AG10803 (cell line): ENCODE measurements at places on chromosomes 12 and 14.

- DNase-seq: no peak
These were observed 1.5 kb upstream of the FGF6 start for GRCh38 chr12:4447151-4447550.

DNA sequence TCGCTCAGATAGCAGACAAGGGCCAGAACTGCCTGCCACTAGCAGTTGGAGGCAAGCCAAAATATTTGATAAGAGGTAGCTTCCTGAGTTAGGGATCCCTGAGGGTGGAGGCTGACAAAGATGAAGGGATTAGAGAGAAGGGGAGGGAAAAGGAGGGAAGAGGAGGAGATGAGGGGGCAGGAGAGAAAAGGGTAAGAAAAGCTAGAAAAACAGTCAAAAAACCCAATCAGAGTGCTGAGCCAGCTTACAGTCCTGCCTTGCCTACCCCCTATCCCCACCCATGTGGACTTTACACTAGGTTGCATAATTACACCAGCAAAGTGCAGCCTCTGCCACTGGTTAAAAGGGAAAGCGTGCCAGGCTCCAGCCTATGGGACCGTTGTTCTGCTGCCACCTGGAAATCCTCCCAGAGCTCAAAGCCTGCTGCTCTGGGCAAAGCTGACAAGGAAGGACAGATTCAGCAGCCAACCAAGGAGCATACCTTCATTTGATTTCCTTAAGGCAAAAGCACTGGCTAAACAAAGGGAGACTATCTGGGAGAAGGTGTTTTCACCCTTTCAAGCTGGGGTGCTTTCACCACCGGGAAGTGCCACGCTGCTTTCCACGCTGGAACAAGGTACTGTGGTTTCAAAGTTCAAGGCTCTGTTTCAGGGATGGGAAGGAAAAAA, 3.8 kb upstream of the NUMB start:
- peak; percentile 63 for DNase-seq

DNA sequence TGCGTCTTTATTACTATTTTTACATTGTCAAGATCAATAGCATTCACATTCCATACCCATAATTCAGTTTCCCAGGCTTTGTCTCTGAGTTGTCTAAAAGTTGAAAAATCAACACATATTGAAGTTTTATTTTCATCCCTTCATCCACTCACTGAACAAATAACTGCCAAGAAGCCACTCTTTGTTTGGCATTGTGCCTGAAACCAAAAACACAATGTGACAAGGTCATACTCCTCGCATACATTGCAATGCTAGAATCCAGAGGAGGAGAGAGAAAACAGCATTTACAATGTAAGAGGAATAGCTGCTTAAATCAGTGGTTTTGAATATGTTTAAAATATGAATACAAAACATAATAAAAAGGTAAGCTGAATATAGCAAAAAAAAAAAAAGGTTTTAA, 71.8 kb downstream of the CCDC60 start:
- no peak for DNase-seq

GRCh38 chr12:89305373-89305772, 46.9 kb downstream of the DUSP6 start:
- DNase-seq: no peak

DNA sequence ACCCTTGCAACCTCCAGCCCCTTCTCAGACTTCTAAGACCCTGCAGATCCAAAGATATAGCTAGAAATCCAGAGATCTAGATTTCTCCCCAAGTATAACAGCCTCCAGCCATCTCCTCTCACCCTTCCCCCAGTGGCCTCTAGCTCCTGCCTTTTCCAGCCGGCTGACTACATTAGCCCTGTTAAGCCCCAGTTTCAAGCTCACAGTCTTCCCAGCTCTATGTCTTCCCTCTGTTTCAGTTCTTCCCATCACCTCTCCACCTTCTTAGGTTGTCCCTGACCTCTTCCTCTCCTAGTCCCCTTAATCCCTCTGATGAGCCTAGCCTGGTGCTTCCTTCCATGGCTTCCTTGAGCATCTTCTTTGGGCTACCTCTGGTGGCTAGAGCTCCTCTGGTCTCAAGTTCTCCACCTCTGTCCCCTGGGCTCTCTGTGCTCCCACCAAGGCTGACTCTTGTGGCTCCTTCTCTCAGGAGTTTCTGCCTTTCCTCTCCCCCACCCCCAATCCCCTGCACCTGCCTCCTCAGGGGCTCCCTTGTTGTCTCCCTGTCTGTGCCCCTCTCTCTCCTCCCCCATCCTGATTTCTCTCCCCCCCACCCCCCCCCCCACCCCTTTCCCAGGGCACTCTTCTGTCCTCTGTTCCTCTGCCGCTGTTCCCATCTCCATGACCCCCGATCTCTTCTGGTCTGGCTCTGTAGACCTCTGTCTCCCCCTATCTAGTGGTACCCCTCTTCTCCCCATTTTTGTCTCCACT, 816 bp upstream of the GDF11 start:
- DNase-seq: no peak

DNA sequence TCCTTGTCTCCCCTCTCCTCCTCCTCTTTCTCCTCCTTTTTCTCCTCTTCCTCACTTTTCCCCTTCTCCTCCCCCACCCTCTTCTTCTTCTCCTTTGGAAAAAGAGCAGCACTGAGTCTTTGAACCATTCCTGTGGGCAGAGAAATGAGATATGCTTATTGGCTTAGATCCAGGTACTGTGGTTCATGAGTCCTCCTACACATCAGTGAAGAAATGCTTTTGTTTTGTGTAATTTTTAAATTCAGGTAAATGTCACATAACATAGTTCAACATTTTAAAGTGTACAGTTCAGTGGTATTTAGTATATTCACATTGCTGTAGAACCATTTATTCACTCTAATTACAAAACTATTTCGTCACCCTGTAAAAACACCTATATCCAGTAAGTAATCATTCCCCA, 402.1 kb downstream of the AACS start:
- no peak for DNase-seq

DNA sequence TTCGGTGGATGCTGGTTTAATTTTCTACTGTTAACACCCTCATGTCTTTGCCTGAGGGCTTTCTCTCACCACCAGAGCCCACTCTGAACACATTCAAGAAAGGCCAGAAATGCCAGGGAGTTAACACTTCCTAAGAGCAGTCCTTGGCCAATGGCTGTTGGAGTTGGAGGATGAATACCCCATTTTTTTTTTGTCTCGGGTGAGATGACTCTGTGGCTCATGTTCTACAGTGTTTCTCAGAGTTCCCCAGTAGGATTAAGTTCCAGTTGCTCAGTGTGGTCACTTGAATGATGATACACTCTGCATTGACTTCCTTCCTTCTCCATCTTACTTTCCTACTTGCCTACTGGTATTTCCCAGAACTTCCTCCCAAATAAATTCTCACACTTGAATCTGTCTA, 65.8 kb downstream of the FOS start:
- no peak for DNase-seq

GRCh38 chr14:62189698-62190097, 427.5 kb downstream of the SNAPC1 start:
- peak; percentile 29 for DNase-seq

- no peak for DNase-seq
These were observed 75.1 kb upstream of the ST8SIA1 start for GRCh38 chr12:22409377-22410164.

GRCh38 chr12:21881965-21882364, 59.3 kb downstream of the ABCC9 start:
- no peak for DNase-seq

- DNase-seq: no peak
These were observed 26.0 kb downstream of the XRCC3 start for GRCh38 chr14:103688906-103689902.

GRCh38 chr14:50037240-50037639, 79.1 kb downstream of the VCPKMT start:
- no peak for DNase-seq

DNA sequence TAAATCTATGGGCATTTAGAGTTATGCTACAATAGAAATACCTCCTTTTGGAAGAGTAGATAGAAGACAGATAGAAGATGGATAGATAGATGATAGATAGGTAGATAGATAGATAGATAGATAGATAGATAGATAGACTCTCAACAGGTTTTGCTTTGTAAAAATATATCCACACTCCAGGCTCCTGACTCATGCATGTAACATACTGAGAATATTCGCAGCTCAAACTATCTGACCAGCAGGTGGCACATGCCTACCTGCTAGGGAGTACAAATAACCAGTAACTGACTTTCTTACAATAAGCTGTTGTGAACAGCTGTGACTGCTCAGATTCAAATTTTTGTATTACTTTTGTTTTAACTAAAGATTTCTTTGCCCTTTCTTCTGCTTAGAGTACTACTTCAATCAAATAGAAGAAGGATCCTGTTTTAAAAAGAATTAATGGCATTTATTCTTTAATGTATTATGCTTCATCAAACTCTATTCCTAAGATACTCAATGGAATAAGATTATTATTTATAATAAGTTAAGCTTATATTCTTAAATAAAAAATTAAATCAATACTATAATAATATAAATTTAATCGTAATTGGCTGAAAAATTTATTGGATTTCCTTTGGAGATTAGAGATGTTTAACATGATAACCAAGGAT, 15.8 kb upstream of the CPNE8 start:
- peak; percentile 49 for DNase-seq

- DNase-seq: no peak
These were observed 11.3 kb downstream of the ASB8 start for GRCh38 chr12:48145981-48146380.

GRCh38 chr14:34052658-34053014, 101.8 kb upstream of the EGLN3 start:
- peak; percentile 36 for DNase-seq

GRCh38 chr12:6158255-6158654, 33.8 kb upstream of the VWF start:
- DNase-seq: no peak

- peak; percentile 38 for DNase-seq
These were observed 43.3 kb downstream of the GALNT9 start for GRCh38 chr12:132285991-132286681.

- DNase-seq: no peak
These were observed 2.9 kb downstream of the PA2G4 start for GRCh38 chr12:56107242-56107641.

DNA sequence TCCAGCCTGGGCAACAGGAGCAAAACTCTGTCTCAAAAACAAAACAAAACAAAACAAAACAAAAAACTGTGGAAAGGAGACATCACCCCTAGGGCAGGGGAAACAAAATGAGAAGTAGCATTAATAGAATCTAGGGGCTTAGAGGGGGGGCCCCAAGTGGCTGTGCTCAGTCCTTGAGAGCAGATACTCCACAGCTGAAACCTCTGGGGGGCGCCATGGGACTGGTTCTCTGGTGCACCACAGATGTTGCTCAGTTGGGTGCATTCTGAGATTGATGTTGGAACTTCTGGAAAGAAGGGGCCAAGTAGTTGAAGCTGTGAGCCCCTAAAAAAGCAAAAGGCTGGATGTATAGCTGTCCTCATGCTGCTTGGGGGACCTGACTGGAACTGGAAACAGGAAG, 11.8 kb upstream of the SYNE2 start:
- DNase-seq: no peak

DNA sequence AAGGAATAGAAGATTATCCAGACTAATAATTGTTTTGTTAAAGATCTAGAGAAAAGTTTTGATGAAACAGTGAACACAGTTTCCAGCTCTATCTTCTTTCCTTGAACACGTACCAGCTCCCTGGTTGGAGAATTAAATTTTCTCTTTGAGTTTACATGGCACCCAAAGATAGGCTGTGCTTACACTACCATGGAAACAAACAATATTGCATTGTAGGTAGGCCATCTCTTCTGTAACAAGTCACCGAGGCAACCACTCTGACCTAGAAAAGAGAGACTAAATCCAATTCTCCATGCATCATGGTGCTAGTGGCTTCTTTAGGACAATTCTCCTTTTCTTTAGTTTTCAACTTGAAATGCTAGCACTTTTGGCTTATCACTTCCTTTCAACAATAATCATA, 9.9 kb downstream of the BMAL2 start:
- DNase-seq: no peak

DNA sequence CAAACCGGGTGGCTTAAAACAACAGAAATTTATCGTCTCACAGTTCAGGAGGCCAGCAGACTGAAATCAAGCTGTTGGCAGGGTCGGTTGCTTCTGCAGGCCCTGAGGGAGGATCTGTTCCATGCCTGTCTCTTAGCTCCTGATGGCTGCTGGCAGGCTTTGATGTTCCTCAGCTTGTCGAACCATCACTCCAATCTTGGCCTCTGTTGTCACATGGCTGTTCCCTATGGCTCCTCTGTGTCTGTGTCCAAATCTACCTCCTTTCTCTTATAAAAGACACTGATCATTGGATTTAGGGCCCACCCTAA, 14.0 kb downstream of the NFATC4 start:
- DNase-seq: no peak

DNA sequence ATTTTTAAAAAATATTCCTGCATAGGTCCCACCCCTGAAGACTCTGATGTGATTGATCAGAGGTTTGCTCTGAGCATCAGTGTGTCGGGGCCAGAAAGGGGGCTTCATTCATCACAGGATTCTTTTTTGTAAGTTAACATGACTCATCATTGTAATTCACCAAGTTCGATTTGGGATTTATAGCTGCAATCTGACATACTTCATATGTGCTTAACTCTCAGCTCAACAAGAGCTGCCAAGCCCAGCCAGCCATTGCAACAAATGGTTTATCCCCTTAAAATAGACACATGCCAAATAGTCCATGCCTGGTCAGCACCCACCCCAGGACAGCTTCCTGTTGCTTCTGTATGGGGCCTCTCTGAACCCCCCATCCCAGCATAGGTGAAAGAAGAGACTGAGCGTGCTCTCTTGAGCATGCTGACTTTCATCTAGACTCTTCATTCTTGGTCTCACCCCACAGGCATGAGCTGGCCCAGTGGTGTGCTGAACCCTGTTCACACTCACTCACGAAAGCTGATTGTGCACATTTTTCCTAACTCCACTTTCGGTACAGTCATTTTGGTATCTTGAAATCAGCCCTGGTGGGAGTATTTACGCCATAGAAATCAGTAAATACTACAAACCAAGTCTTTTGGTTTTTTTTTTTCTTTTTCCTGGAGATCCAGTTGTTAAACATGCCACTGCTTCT, 101.4 kb downstream of the STAB2 start:
- no peak for DNase-seq

- no peak for DNase-seq
These were observed 13.9 kb downstream of the PPP1R36 start for GRCh38 chr14:64563696-64564095.

DNA sequence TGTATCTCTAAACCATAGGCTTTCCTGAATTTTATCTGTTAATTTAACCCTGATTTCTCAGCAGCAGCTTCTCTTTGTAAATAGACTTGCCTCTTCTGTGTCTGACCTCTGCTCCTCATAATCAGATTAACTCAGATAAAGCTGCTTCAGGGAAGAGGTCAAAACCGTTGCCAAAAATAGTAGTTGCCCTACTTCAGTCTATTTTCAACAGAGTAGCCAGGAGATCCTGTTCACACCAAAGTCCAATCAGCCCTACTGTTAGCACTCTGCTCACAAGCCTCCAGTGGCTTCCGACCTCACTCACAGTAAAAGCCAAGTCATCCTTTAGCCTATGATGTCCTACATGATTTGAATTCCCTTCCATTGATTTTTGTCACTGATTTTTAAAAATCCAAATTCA, 258.4 kb downstream of the PPFIA2 start:
- DNase-seq: no peak
